Memory B cell (primary cell): ENCODE measurements at places on chromosomes 1 and 21.
A peak's percentile ranks its signal among the peaks of the same experiment; 100 is the strongest.

- peak; percentile 49 for DNase-seq
Measured at GRCh38 chr1:147627435-147628110, 42.8 kb downstream of the ACP6 start.

GRCh38 chr1:205455581-205456382 lies at the start of gene BLACAT1:
BLACAT1 (minus strand) TSS chr1:205456045.
- no peak for DNase-seq

- no peak for DNase-seq
Measured at GRCh38 chr1:207241164-207241934, 80.1 kb upstream of the CD55 start.

DNA sequence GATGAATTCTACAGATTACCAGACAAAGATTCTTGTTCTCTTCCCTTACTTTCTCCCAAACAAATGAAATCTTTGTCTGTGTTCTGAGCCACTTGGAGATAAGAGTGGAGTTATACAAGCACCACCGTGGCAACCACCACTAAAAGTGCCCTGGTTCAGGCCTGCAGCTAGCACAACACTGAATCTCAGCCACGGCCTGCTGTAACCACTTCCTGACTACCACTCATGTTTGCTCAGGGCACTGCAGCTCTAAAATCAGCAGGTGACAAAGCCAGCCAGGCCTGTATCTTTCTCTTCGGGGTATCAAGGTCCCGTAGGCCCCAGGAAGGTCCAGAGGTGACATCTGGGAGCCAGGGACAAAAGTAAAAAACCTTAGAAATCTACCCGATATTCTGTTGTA lies 3.2 kb upstream of the OR2T6 start:
- no peak for DNase-seq

- peak; percentile 38 for DNase-seq
Measured at GRCh38 chr1:107142140-107142542, 1.3 kb downstream of the NTNG1 start.

DNA sequence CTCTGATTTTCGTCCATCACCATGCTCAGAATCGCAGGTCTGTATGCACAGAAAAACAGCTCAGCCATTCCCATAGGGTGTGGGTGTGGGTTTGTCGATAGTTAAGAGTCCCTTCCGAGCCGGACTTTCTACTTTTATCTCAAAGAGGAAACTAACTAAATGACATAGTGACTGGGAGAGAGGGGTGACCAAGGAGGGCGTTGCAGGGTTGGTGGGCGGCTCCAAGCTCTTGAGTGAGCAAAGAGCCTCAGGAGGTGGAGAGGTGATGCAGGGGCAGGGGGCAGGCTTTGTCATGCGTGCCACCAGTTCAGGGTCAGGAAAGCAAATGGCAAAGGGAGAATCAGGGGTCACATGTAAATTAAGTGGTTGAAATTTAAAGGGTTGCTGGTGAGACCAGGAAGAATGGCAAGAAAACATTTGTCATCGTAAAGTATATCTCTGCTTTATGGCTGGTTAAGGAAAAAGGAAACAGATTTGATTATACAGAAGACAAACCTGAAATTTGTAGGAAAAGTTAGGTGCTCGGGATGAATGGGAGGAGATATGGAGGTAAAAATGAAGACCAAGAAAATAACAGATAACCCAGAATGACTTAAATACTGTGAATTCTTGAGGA lies 249.0 kb downstream of the SETD4 start:
- no peak for DNase-seq

DNA sequence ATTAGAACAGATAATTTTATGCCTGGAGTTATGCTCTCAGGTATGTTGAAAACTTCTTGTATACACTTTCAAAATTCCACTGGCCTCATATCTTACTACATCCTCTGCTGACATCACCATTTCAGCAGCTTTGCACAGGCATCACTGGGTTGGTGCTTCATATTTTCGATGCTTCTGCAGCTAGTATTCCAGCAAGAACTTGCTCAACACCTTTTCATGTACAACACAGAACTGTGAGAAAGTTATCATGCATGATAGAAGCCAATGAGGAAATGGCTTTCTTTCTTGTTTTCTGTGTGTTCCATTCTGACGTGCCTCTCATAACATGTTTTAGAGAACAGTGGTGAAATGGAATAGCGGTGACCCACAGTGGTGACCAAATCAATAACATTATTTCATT lies 5.1 kb upstream of the GBP5 start:
- no peak for DNase-seq

DNA sequence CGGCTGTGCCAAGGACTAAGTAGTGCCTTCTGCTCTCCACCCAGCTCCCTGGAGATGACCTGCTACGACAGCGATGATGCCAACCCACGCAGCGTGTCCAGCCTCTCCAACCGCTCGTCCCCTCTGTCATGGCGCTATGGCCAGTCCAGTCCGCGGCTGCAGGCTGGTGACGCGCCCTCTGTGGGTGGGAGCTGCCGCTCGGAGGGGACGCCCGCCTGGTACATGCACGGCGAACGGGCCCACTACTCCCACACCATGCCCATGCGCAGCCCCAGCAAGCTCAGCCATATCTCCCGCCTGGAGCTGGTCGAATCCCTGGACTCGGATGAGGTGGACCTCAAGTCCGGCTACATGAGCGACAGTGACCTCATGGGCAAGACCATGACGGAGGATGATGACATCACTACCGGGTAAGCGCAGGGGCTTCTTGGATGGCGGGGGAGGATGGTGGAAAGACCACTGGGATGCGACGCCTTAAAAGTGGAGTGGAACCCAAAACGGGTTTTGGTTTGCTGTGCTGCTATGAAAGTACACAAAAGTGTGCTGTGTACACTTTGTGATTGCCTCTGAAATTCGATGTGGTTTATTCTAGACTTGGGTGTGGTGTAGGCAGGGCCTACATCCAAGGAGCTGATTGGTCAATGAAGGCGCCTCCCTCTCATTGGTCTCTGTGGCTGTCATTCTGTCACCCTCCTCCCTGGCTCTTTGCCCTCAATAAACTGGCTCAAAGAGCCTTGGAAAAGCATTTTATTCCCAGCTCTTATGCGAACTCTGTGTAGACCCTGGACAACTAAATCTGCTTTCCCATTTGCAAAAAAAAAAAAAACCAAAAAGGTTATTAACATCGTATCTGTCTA lies 110.4 kb upstream of the IPO9 start:
- no peak for DNase-seq

- DNase-seq, result no peak
Measured at GRCh38 chr1:85849660-85850059, 141.4 kb upstream of the ZNHIT6 start.

DNA sequence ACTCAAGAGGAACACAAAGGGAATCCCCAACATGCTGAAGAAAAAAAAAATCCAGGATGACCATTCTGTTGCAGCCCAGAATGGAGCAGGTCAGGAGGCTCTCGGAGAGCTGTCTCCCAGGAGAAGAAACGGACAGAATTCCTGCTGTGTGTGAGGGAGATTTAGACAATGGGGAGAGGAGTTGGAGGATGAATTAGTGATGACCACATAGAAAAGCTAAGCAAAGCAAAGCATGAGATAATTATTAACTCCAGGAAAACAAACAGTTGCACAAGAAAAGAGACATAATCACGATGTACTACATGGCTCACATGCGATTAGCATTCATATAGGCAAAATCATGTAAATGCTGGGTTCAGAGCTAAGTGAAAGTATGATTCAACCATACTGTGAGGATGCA lies 61.1 kb upstream of the SMYD2 start:
- no peak for DNase-seq

DNA sequence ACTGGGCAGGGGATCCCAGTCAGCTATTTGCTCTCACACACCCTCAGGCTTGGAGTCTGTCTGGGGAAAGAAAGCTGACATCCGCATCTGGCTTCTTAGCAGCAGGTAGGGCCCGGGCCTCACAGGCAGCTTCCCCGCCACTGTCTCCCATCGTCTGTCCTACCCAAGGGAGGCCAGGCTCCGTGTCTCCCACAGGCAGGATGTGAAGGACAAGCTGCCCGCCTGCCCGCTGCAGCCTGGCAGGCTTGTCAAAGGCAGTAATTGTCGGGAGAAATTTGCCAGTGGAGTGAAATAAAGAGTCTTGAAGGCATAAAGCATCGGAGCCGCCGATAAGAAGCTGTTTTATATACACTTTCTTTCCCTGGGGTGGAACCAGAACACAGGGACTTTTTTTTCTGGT lies 44.0 kb upstream of the DISP3 start:
- no peak for DNase-seq

GRCh38 chr1:55235722-55236121 lies 20.6 kb upstream of the USP24 start:
- DNase-seq, result no peak

GRCh38 chr21:45141507-45141906 lies 67.1 kb downstream of the ADARB1 start:
- DNase-seq, result no peak

DNA sequence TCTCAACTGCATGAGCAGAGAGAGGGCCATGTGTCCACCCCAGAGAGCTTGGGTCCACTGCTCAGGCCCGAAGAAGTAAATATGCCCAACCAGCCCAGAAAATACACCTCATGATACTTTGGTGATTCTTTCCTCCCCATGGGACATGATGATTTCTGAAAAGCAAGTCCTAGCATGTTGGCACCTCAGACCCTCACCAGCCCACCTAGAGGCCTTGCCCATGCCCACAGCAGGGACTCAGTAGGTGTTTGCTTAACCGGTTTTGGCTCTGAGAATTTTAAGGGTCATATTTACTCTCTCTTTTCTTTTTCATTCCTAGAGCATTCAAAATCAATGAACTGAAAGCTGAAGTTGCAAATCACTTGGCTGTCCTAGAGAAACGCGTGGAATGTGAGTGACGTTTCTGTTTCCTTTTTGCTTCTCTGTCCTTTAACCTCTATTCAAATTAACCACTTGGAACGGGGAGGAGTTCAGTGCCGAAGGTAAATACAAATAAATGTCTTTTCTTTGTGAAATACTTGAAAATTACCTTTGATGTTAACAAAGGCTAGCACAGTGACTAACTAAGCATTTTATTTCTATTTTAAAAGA lies 79.7 kb downstream of the PDE9A start:
- DNase-seq, result no peak

GRCh38 chr1:23040509-23040908 lies 21.2 kb downstream of the KDM1A start:
- DNase-seq, result no peak

GRCh38 chr1:47611992-47612391 lies 174.1 kb downstream of the FOXD2 start:
- DNase-seq, result no peak

DNA sequence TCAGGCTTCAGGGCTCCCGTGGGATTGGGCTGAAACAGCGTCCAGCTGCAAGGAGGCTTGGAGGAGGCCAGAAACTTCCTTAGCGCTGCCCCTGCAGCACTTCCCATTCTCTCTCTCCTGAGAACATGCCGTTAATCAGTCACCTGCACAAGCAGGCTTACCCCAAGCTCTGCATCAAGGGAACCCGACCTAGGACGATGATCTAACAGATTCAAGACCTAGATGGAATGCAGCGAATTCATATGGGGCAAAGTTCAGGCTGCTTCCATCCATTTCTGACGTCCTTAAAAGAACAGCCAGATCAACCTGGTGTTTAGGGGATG lies 114.1 kb downstream of the ERG start:
- DNase-seq, result no peak

- DNase-seq, result no peak
Measured at GRCh38 chr1:196545222-196545621, 63.0 kb downstream of the KCNT2 start.

DNA sequence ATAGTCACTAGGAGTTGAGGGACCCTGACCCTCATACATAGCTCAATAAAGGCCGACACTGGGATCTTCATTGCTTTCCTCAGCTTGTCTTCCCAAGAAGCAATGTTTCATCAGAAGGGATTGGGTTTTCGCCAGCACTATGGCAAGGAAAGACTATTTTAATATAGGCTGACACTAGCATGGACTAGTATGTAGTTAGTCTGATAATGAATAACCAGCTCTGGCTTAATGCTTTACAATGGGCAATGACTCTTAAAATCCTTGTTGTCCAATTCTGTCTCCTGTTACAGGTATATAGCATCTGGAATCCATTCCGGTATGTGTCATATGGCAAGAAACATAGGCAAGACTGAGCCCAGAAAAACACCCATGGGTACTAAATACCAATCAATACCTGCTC lies 15.3 kb upstream of the SYT2 start:
- DNase-seq, result no peak

GRCh38 chr21:45003331-45004058 lies 63.7 kb downstream of the SLX9 start:
- DNase-seq, result no peak

DNA sequence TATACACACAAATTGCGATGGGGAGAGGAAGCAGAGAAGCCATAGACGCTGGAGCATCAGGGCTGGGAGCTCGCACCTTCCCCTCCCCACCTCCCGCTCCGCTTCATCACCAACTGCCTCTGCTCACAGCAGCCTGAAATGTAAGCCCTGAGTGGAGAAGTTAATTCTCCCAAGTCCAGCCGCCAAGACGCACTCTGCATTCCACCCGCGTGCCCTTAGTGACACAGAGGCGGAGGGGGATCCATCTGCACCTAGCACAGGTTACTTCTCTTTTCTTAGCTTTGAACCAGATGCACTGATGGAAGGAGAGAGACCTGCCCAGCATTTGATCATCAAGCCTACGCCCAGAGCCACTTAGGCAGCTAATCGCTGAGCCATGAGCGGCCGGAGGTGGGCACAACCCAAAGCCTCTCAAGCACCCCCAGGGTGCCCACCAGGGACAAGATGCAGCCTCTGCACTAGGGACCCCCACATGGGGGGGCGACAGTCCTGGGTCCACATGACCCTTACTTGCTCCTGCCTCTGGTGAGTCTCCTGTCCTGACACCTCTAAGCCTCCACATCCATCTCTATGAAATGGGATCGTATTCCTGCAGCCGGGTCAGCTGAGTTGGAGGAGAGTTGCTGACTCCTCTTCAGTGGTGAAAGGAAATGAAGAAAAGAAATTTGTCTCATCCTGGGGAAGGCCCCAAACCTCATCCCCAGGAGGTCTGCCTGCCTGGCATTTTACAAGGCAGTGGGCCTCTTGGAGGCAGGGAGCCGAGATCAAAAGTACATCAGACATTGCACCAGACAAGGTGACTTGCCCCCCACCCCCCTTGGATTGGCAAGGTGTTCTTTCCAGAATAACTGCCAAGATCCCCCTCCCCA lies 316.2 kb downstream of the MATN1 start:
- DNase-seq, result no peak

GRCh38 chr1:155463865-155464650 lies 98.5 kb downstream of the ASH1L start:
- no peak for DNase-seq

- no peak for DNase-seq
Measured at GRCh38 chr1:3469849-3470649, 15.6 kb downstream of the ARHGEF16 start.
